ENCODE measurements at places on chromosomes 12 and 14.

DNA sequence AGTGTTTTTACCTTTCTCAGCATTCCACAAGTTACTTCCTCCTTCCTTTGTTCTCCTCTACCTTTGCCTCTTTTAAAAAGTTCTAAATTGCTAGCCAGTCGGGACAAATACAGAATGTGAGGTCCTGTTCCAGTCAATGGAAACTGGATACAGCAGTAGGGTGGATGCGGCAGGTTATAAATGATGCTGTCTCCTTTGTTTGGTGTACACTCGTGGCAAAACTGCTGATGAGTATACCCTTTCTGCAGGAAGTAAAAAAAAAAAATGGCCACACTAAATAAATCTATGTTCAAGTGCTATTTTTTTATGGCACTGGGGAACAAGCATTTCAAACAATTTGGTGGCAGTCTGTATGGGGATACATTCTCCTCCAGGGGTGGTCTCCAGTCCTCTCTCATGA is 27.5 kb downstream of the KLRK1 start:
- DNase-seq, result no peak

DNA sequence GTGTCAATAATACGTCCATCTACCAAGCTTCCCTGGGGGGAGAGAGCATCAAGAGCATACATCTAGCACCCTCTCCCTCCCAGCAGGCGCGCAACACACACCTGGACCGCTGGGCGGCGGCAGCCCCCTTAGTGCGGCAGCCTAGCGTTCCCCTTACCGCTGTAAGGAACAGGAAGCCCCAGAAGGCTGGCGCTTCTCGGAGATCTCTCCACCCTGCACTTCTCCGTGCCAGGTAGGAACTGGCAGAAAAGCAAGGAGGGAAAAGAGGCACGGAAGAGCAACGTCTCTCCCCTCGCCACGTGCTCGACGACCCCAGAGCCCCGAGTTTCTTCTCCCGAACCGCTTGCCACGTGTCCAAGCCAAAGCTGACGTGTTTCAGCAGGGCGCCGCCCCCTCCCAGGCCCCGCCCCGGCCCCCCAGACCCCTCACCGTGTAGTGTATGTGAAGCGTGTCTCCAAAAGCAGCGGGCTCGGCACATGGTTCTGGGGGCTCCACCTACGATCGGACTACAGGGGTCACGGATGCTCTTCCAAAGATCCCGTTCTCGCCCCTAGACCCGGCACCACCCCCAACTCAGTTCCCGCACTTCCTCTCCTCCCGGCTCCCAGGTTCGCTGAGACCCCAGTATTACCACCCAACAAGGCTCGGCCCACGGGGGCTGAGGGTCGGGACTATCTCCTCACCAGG is 532 bp downstream of the FKBP11 start:
- DNase-seq, result peak; percentile 23

DNA sequence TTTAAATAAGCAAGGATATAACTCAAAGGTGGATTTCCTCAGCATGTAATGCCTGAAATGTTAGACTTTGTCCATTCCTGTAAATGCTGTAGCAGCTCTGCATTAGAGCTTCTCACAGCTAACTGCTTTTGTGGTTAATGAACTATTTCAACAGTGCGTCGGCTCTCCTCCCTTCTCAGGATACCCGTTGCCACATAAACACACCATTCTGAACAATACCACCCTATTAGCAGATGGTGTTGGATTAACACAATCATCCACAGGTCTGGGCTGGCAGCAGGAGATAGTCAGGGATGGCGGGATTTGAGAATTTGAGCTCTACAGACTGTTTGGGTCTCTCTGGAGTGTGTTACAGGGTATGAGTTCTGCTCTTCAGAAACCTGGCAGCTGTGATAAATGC is 33.5 kb upstream of the C12orf42 start:
- no peak for DNase-seq

DNA sequence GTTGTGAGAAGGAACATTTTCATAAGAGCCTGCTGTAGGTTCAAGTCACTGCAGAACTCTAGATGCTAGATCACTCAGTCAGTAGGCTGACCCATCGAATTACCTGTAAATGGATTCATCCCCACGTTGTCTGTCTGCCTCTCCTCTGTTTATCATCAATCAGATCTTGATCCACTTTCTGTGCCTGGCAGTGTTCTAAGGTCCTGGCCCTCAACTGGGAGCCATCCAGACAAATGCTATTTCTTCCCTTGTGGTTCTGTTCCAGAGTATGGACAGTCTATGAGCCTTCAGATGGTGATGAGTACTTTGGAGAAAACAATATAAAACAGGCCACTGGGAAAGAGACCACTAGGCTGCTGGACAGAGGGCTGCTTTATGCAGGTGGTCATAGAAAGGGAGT is 699.4 kb upstream of the TMEM132C start:
- no peak for DNase-seq

- DNase-seq, result no peak
These were observed 245.7 kb downstream of the CEP128 start for GRCh38 chr14:80695869-80696268.

GRCh38 chr14:50791201-50791600 is 39.8 kb downstream of the NIN start:
- DNase-seq, result no peak

- DNase-seq, result no peak
These were observed 62.4 kb downstream of the PPM1A start for GRCh38 chr14:60311417-60311816.

DNA sequence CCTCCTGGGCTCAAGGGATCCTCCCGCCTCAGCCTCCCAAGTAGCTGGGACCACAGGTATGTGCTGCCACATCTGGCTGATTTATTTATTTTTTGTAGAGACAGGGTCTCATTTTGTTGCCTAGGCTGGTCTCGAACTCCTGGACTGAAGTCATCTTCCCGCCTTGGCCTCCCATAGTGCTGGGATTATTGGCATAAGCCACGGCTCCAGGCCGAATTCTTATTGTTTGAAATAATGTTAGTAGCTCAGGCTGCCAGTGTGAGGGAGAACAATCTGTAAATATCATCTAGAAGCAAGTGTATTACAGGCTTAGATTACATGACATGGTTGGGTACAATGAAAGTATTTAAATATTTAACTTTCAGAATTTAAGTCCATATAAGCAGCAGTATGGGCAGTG is 8.2 kb downstream of the ACTR6 start:
- no peak for DNase-seq

DNA sequence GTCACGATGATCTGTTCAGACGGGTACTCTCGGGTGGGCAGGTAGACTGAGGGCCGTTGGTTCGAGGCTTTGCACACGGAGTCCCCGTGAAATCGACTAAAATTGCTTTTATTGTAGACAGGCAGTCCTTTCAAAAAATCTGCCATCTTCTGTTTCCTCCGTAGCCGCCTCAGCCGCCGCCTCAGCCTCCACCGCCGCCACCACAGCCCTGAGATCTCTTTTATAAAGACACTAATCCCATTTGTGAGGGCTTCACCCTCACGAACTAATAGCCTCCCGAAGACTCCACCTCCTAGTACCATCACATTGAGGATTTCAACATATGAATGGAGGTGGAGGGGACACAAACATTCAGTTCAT is 74.2 kb downstream of the KLHL28 start:
- no peak for DNase-seq

- no peak for DNase-seq
These were observed 237.1 kb downstream of the SLC41A2 start for GRCh38 chr12:104721039-104721405.
